ENCODE measurements at places on chromosomes 1 and 21.

GRCh38 chr1:239566074-239566473, 179.7 kb downstream of the CHRM3 start:
- DNase-seq, result no peak

DNA sequence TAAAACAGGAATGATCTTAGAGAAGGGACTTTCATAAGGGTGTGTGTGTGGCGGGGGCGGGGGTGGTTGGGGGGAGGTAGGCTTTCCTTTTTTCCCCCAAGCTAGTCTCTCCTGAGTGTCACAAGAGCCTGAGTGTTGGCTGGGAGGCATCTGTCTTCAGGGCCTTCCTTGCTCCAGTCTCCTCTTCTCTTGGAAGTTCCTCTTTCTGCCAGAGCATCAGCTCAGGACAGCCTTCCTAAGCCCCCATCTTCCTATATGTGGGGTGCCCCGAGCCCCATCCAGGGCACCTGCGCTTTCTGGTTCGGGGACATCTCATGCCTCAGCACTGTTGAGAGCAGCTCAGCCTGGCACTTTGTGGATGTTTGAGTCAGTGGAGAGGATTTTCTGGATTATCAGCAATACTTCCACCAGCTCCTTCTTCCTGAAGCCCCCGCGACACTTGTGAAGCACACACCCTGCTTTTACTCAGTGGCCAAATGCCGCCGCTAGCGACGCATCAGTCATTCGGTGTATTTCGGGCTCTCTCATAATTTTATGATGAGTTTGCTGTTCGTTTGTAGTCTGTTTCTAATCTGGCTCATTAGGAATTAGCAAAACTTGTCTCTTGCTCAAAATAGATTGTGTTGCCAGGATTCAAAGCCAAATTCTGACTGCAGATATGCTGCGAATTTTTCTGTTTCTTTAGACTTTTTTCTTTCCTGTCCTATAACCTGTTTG, 61.7 kb downstream of the GALNT2 start:
- DNase-seq, result no peak

DNA sequence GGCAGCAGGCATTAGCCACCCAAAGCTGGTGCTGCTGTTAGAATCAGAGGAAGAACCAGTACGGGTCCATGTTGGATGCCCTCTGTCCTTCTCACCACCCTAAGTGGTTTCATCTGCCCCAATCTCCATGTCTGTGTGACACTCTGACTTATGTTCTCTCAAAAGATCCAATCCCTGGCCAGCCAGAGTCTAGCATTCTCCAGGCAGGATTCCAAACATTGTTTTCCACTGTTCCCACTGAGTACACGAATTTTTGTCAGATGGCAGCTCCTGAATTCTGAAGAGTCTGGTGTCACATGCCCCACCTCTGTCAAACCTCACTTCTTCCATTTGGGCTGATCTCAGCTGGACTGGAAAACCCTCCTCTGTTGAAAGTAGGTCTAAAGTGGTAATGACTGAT, 166.0 kb downstream of the DISC1 start:
- DNase-seq, result no peak

GRCh38 chr21:32463889-32464300, 51.4 kb downstream of the EVA1C start:
- no peak for DNase-seq

DNA sequence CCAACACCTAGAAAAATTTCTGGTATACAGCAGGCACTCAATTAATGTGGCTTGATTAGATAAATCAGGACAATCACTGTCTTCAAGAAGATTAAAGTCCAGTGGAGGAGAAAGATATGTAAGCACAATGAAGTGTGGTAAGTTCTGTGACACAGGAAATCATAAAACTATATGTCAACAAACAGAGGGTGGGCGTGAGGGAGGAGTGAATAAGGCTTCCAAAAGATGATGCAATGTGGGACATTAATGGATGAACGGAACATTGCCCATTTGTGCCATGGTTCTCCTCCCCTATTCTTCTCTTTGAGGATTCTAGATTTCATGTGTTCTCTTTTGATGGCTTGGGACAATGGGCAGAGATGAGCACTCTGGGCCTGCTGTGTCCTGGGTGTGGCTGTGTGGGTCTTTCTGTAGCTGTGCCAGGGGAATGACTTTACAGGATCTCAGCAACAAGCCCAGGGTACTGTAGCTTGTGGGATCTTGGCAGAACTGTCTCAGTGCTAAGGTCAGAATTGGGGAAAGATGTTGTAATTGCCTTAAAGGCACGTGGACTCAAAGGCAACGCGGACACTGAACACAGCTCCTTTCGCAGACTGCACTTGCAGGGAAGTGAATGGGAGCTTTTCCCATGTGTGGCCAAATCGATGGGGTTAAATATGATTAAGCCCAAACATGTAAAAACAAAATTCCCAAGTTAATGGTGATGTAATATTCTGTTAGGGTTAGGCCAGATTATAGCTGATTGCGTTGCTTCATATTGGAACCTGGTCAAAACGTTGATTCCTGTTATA, 366.9 kb downstream of the TGFB2 start:
- DNase-seq, result no peak

GRCh38 chr1:29128739-29129138, 5.0 kb upstream of the TMEM200B start:
- DNase-seq, result no peak

- DNase-seq, result no peak
These were observed 235.4 kb downstream of the TTLL7 start for GRCh38 chr1:83763361-83764095.
